ENCODE measurements at places on chromosomes 16 and 17. TPM values are rescaled to one million over a fixed set of nuclear protein-coding genes. Genes with fewer than 3 reads are reported as not detected.

DNA sequence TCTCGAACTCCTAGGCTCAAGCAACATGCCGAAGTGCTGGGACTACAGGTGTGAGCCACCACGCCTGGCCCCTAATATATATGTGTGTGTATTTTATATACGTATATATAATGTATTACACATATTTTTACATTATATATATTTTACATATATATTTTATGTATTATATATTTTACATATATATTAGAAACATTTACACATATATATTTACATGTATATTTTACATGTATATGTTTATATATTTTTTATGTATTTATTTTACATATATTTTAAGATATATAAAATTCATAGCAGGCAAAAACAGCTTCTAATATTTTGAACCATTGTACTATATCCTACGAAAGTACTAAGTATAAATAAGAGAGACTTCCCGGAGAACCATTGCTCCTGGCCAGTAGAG is 455.1 kb downstream of the XYLT1 start:
- no peak for DNase-seq

Gene ATPAF2
- 34.9 TPM for total RNA-seq

GRCh38 chr17:8048236-8048635 is 9.4 kb downstream of the ALOX15B start:
- no peak for DNase-seq

DNA sequence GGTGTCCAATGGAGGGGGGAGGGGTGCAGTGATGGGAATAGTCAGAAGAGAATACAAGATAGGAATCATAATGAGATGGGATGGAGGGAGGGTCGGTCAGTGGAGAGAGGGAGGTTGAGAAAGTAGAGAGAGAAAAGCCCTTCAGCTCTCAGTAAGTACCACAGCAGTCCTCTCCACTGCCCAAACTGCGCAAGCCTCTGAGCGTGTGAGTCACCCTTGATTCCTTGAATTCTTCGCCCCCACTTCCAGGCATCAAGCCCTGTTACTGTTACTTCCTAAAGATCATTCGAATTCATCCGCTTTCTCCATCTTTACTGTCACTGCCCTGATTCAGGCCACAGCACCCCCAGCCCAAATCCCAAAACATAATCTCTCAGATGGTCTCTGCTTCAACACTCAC is 2.5 kb downstream of the GUCY2D start:
- no peak for DNase-seq

Gene FBXW10
- not detected for total RNA-seq
